ENCODE measurements at places on chromosomes 7 and 10.

DNA sequence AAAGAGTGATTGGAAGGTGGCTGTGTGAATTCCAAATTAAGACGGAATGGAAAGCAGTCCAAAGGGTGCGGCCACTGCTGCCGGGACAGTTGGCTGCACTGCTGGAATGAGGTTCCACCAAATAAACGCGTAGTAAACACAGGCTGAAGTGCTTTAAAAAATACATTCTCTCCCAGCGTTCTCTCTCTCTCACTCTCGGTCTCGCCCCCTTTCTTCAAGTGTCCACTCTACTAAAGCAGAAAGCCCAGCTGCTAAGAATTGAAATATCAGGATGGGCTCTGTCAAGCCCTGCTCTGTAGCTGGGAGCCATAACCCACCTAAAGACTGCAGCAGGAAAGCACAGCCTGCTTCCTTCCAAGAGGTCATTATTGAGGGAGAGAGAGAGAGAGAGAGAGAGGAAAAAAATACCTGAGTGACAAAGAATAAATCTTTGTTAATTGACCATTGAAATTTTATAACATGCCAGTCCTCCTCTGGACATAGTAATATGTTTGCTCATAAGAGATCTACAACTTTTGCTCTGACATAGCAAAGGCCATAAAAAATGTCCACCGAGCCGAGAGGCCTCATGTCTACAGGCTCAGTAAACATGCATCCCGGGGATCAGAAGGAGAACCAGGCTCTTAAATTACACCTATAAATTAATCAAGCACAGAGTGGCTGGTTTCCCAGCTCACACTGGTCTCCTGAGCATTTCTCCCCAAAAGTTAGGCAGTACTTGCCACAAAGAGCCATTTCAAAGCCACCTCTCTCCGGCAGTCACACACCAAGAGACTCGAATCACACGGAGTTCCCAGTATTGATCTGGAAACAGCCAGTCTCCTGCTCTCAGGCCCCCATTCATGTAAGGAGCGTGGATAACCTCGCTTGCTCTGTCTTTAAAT is 72.8 kb downstream of the FGFR2 start:
- no peak for DNase-seq

GRCh38 chr10:55141892-55142291 is 340.9 kb upstream of the PCDH15 start:
- no peak for DNase-seq

DNA sequence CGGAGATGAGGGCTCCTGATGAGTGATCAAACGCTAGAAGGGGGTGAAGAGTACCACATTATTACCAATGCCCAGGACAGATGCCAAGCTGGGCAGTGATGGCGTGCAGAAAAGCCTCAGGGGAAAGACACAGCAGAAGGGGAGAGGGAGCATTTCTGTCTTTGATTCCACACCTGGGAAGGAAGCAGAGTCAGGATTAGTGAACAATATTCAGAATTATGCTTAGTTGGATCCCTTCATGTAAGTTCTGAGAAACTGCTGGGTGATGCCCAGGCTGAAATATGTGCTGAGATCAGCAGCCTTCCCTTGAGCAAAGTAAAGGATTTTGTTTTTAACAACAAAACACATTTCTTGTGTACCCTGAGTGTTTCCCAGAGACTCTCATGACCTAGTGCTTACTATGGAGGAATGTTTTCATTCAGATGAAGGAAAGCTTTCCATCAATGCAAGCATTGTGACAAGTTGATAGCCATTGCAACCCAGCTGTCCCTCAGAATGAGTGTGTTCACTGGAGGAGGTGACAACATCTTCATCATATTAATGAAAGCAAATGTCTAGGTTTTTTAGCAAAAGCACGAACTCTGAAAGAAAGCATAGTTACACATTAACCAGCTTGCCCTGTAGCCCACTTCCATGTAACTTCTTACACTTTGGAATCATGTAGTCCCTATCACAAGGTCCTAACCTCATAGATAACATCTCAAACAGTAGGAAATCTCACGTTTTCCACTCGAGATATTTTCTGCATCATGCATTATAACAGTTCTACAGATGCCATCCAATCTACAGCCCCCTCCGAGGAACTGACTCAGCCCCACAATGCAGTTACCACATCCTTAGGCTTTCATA is 23.8 kb upstream of the AKR1C1 start:
- no peak for DNase-seq

GRCh38 chr10:120931423-120931822 is 80.3 kb downstream of the WDR11 start:
- DNase-seq = no peak

- no peak for DNase-seq
Measured at GRCh38 chr7:44990109-44991023, 9.6 kb upstream of the CCM2 start.

DNA sequence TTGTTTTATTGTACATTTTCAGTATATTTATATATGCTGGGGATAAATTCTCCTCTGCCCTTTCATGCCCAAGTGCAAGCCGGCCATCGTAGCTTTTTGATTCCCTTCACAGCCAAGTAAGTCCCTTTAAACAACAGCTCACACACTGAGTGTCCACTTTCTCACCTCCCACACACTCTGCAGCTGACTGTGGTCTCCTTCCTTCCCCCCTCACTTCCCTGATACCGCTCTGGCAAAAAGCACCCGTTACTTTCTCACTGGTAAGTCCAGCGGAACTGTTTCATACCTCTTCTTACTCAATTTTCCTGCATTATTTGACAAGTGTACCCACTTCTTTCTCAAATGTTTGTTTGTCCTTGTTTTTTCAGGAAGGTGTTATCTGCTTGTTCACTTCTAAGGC is 35.2 kb downstream of the MGAM start:
- no peak for DNase-seq

DNA sequence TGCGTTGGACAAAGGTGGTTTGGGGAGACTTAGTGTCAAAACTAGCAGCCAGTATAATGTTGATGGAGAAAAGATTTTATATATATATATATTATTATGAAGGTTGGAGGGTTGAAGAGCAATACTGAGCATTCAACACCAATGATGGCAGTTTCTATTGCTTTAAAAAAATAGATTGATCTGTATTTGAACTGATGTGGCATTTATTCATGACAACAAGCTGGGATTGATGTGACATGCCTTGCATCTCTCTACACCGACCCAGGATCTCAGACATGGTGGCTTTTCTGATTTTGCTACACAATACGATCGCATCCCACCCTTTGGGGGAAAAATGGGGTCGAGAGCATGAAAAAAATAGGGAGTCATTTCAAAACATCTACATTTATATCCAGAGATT is 175.4 kb downstream of the POU6F2 start:
- DNase-seq = no peak

DNA sequence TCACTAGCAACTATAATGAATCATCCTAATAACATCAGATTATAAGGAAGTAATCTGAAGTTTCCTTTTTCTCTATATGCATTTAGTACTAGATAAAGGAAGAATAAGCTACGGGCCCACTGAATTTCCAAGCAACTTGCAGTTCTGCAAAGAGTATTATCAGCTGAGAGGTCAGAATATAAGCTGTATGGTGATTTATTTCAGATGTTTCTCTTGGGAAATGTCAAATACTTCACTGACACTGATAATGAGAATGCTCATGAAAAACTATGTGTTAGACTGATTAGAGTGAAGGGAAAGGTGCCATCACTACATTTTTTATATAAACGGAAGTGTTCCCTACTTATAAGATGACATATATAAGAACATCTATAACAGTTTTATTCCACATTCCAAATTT is 251.2 kb upstream of the HGF start:
- no peak for DNase-seq

GRCh38 chr10:35533565-35533964 is 71.6 kb upstream of the GJD4 start:
- DNase-seq = no peak

DNA sequence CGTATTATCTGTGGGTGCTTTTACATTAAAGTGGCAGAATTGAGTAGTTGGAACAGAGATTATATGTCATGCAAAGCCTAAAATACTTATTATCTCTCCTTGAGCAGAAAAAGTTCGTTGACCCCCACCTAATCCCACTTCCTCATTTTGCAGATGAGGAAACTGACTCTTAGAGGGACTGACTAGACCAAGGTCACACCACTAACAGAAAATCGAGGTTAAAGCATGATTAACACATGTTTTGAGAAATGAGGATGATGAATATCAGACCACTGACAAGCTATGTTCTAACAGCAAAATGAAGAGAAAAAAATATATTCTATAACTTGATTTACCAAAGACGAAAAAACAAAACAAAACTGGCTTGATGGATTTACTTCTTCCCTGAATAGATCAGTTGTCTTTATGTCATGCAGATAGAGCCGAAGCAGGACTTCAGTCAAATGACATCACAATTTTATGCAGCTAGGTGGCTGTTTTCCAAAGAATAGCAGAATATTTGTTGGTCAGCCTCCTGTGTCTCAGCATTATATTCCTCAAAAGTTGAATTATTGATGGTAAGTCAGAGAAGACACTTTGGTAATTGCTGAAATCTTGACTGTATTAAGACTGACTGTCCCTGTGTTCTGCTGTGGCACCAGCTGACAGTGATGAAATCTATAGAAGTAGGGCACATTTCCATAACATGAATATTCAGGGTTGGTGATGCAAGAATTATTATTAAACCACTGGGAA is 24.2 kb upstream of the SMIM30 start:
- DNase-seq = no peak

DNA sequence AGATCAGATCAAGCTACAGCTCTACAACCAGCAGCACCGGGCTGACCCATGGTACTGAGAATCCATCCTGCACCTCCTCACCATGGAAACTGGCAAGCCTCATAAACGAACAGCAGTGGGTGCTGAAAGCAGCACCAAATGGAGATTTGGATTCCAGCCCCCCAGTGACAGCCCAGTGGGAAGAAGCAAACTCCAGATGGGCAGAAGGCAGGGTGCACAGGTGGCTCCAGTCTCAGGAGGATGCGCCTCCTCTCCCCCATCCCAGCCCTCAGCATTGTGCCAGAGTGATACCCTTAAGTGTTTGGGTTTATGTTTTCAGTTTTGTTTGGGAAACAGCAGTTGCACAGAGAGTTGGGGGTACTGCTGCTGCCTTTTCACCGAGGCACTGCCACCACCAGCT is 20.6 kb upstream of the SMO start:
- DNase-seq = no peak
